GM23248 (cell line): ENCODE measurements at places on chromosomes 2 and 18.

GRCh38 chr2:196610796-196611195 is 28.7 kb upstream of the CCDC150 start:
- no peak for DNase-seq

DNA sequence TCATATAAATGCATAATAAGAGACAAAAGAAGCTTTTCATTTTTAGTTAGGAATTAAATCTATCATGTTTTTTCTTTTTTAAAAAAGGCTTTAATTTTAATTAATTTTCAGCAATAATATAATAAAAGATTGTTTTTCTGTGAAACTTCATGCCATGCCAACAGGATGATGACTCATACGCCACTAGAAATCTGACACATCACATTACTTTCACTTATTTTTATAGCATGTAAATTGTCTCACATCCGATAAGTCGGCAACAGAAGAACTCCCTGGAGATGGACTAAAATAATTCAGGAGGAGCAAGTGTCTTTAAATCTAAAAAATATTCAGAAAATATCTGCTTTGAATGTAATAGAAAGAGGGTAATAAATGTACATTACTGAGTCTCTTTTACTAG is 1024.2 kb upstream of the ACVR2A start:
- DNase-seq: peak; percentile 73

DNA sequence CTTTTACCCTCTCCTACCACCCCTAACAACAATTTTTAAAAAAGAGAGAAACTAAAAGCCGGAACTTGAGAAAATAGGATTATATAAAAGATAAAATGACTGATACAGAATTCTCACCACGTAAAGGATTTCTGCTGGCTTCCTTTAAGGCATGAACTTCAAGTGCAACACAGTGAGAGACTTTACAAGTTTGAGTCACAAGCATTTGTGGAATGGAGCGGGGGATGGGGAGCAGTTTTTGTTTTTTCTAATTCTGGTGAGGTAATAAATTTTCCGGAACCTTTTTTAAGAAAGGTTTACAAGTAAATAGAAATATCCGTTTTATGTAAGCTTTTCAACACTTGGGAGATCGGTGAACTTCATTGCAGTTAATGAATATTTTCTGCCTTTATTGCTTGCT is 1.8 kb upstream of the CDH2 start:
- peak; percentile 67 for DNase-seq

- no peak for DNase-seq
These were observed 284.3 kb downstream of the ICOS start for GRCh38 chr2:204220896-204221295.

GRCh38 chr2:172885996-172886395 is 150.4 kb downstream of the RAPGEF4 start:
- no peak for DNase-seq

- no peak for DNase-seq
These were observed 46.4 kb downstream of the SLC25A12 start for GRCh38 chr2:171847627-171848026.

DNA sequence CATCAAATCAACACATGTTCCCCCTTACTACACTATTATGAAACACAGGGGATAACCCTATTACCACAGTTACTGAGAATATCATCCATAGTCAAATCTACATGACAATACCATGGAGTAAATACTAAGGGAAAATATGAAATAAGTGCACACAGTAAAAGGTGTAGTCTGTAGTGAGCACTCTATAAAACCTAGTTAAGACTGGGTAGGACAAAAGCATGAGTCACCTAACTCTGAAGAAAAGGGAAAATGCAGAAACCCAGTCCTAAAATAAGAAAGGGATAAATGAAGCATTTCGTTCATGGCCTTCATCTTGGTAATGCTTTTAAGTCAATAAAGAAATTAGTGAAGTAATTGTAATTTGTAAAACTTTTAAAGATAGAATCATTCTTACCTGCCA is 65.4 kb upstream of the ACVR2A start:
- DNase-seq: no peak

DNA sequence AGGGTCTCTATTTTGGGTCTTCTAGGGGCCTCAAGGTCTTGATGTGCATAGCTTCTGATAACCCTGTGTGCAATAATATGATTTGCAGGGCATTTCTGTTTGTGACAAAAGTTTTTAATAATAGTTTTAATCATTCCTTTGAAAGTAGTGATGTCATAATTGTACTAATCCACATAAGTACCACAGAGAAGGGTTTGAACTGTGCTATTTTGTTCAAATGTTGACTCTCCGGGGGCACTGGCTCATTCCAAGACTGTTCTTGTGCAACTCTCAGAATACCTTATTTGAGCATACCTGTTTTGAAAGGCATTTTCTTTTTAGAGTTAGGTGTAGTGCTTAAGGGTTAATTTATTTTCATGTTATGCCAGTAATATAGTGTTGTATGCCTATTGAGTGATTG is 41.6 kb downstream of the PLEKHB2 start:
- DNase-seq: no peak

DNA sequence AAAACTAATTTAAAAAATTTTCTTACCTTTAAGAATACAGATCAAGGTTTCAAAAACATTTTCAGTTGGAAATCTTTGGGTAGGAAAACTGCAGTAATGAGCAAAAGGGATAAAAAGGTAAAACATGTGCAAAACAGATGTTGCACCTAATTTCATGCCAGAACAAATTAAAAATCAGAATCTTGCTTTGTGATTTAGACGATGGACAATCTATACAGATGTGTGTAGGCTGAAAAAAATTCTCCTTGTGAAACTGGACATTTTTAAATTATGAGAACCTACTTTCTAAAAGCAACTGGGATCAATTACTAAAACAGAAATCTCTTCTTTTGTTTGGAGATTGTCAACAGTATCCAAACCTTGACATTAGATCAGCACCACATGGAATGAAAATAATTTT is 183.2 kb upstream of the ITGA4 start:
- DNase-seq: no peak

DNA sequence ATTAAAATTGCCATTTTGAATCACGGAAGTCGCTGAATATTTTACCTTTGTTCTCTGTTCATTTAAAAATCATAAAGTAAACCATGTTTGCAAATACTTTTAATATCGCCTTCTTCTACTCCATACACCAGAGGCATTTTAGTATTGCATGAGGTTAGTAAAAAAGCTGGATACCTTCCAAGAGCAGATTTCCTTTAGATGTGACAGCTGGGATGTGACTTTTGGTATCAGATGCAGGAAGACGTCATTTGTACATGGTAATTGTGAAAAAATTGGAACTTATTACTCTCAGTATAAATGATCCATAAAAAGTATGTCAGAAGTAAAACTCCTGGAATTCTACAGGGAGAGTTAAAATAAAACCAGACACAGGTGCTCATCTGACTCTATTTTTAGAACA is 89.5 kb downstream of the SLC4A10 start:
- no peak for DNase-seq

GRCh38 chr2:194735837-194736542 is 921.0 kb upstream of the SLC39A10 start:
- no peak for DNase-seq

DNA sequence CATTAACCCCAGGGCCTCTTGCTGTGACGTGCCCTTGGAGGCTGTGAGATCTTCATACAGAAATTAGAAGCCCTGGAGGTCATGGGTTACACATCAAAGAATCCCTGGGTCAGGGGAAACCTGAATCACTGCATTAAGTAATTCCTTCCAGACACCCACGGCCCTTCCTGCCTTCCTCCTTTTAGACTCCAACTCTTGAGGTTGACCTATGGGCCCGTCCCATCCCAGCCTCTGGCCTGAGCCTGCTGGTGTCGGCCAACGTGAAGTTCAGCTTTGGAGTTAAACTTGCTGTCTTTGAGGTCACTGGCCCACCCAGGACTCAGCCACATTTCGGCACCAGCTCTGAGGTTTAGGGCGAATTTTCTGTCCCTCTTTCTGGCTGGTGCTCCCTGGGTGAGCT is 198.3 kb downstream of the ACKR3 start:
- no peak for DNase-seq

- DNase-seq: no peak
These were observed 349.2 kb downstream of the INSIG2 start for GRCh38 chr2:118437501-118437900.

GRCh38 chr2:71948781-71949536 is 198.7 kb downstream of the CYP26B1 start:
- peak; percentile 92 for DNase-seq

GRCh38 chr2:43332653-43333052 is 106.2 kb upstream of the ZFP36L2 start:
- no peak for DNase-seq

DNA sequence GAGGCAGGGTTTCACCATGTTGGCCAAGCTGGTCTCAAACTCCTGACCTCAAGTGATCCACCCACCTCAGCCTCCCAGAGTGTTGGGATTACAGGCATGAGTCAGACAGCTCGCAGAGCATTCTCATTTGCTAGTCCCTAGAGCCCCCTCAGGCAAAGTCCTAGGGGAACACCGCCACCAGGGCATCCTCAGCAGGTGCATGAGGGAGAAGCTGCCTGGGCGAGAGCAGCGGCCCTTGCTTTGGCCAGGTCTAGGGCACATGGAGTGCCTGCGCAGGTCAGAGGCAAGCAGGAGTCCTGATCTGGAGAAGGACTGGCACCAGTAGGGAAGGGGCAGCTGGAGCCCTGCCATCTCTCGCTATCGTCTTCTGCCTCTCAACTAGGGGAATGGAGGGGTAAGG is 32.4 kb downstream of the NGEF start:
- peak; percentile 34 for DNase-seq

- peak; percentile 72 for DNase-seq
These were observed 5.2 kb upstream of the GPD2 start for GRCh38 chr2:156430980-156431358.

- peak; percentile 95 for DNase-seq
These were observed 121.3 kb downstream of the AGAP1 start for GRCh38 chr2:235614900-235615712.

- DNase-seq: no peak
These were observed 489.3 kb upstream of the CDH2 start for GRCh38 chr18:28666216-28666615.

GRCh38 chr2:219571311-219572236 is at the start of gene OBSL1:
Gene OBSL1 (minus strand): TSS chr2:219571539. CDS start chr2:219571232, 307 bp downstream.
- peak; percentile 72 for DNase-seq

GRCh38 chr2:2926858-2927175 is 450.8 kb downstream of the EIPR1 start:
- no peak for DNase-seq

- no peak for DNase-seq
These were observed 1251.6 kb upstream of the ZEB2 start for GRCh38 chr2:145771525-145771924.

GRCh38 chr2:61255580-61256437 is 93.8 kb downstream of the C2orf74 start:
- peak; percentile 86 for DNase-seq

- DNase-seq: no peak
These were observed 103.1 kb downstream of the SH3RF3 start for GRCh38 chr2:109231996-109232705.
